ENCODE measurements at places on chromosomes 2 and 18.
A peak's percentile ranks its signal among the peaks of the same experiment; 100 is the strongest.

DNA sequence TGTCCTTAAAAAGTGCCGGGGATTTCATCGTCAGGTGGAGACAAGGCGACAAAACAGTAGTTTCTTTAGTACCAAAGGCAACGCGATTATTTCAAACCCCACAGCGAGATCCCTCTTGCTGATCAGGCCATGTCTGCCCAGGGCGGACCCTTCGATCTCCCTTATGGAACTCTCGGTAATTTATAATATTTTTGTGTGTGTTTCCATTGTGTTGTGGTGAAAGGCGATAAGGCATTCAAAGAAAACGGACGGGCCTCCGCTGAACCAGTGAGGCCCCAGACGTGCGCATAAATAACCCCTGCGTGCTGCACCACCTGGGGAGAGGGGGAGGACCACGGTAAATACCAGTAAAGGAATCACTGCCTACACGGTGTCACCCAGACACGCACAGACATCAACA is 1.4 kb upstream of the GAD1 start:
- no peak overlapping the region for H3K27ac ChIP-seq
- H3K4me3 ChIP-seq, result peak overlapping the region; percentile 84
- DNase-seq, result no peak
- no peaks in the 10 kb centered on the region for H3K36me3 ChIP-seq

DNA sequence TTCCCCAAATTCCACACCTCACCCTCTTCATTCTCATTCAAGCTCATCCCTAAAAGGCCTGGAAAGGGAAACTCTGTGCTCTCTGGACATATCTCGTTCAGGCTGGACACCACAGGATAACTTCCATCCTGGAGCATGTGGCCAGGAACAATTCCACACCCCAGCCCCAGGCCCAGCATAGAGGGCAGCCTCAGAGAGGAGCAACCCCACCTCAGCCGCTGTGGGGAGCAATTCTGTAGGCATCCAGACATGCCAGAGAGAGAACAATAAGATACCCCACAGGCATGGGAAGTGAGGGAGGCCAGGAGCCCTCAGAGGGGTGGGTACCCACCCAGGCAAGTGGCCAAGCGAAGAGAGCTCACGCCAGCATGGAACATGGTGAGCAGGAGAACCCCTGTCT is 143.4 kb downstream of the GFPT1 start:
- H3K36me3 ChIP-seq, result no peaks in the 10 kb centered on the region
- no peak overlapping the region for H3K4me3 ChIP-seq
- peaks cover 10% of the 10 kb centered on the region for H3K27me3 ChIP-seq
- H3K27ac ChIP-seq, result no peak overlapping the region
- H3K4me1 ChIP-seq, result peaks cover 3% of the 10 kb centered on the region

- H3K4me3 ChIP-seq, result no peak overlapping the region
- H3K27me3 ChIP-seq, result peaks cover 5% of the 10 kb centered on the region
- no peak for DNase-seq
These were observed 121.8 kb downstream of the SETBP1 start for GRCh38 chr18:44802508-44802907.

GRCh38 chr2:119960821-119961220 is 52.1 kb upstream of the EPB41L5 start:
- peaks cover 5% of the 10 kb centered on the region for H3K4me1 ChIP-seq
- no peak overlapping the region for H3K4me3 ChIP-seq
- peaks cover 61% of the 10 kb centered on the region for H3K36me3 ChIP-seq
- DNase-seq, result no peak

All from activated naive CD8-positive, alpha-beta T cell treated with anti-CD3 and anti-CD28 coated beads, Interleukin-2, amount 10 ng/mL, durations not matched to agents 7 days and 5 days (primary cell).